ENCODE measurements at places on chromosomes 5 and 9.

DNA sequence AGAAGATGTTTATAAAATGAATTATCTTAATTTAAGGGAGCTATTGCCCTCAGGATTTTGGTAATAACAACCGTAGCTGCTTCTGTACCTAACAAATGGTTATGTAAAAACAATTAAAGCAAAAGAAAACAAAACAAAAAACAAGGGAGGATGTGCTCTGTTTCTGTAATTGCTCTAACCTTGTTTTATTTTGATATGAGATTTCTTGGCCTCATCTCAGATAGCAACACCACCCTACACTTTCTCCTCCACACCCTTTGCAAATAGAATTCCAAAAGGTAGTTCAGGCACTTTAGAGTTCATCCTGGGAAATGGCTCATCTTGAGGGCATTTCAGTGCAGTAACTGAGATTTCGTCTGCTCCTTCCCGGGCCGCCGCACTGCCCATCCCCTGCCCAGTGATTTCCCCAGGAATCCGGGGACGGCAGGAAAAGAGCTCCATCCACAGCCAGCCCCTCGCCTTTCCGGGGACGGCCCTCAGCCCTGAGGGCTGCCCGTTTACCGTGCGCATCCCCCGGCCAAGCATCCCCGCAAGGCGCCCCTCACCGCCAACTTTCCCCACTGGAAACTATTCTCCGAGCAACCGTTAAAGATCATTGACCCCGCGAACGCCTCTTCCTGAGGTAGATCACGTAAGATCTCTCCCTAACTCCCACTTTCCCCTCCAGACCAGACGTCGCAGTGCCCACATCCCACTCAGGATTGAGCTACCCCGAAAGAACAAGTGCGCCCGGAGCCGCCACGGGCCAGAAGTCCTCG lies 1.2 kb downstream of the FNBP1 start:
- peak overlapping the region; percentile 75 for H3K4me3 ChIP-seq
- peaks cover 6% of the 10 kb centered on the region for H3K4me1 ChIP-seq
- DNase-seq = peak; percentile 52
- H3K27me3 ChIP-seq = peaks cover 14% of the 10 kb centered on the region
- no peaks in the 10 kb centered on the region for H3K36me3 ChIP-seq

GRCh38 chr9:98158071-98158831 lies 34.2 kb downstream of the CORO2A start:
- H3K27ac ChIP-seq = no peak overlapping the region
- H3K4me1 ChIP-seq = no peaks in the 10 kb centered on the region
- no peak for DNase-seq
- H3K27me3 ChIP-seq = no peaks in the 10 kb centered on the region

DNA sequence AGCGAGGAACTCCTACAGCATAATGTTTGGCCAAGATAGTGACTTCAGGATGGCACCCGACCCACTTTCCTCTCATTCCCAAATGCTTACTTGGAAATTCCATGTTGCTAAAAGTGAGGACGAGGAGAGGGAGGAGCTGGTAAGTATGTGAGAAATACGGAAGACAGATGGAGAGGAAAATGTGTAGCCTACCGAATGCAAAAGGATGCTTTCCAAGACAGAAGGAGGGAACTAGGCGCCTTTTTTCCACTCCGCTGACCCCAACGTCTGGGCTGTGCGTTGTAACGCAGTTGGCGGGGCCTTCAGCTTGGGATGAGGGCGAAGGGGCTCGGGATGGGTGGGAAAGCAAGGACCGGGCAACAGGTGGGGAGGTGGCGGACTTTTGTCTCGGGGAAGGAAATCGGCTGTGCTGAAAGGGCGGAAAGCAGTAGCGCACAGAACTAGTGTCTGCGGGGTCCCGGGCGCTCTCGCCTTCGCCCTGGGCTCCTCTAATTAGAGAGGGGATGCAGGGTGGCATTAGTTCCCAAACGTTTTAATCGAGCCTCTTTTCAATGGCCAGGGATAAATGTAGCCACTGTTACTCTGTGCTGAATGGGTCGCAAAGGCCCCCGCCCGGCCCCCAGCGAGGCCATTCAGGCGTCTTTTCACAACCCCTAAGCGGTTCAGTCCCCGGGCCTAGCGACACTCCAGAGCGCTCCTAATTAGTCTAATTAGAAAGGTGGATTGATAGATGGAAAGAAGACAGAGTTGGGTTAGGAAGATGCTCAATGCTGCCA lies 12.6 kb downstream of the FOXD1 start:
- H3K36me3 ChIP-seq = no peaks in the 10 kb centered on the region
- no peak overlapping the region for H3K27ac ChIP-seq
- H3K4me3 ChIP-seq = peak overlapping the region; percentile 43
- peaks cover 28% of the 10 kb centered on the region for H3K4me1 ChIP-seq

DNA sequence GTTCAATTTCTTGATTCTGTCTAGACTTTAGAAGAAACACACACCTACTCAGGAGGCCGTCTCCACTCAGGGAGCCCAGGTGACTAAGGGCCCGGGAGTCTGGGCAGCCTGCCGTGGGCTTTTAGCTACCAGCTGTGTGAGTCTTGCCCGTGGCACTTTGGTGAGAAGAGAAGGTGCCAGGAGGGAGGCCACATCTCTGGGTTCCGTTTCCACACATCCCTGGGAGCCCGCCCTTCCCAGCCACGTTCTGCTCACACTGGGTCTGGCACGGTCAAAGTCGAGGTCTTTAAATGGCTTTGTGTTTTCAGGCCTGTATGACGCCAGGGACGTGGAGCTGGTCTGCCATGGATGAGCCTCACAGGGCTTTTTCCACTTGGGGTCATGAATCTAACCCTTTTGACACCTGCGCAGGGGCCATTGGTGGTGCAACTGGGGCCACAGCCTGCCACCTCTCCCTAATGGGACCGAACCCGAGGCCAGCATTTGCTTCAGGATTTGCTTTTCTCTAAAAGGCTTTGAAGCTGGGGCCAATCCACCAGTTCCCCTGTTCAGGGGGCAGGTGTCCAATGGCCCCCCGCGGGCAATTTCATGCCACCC lies 17.2 kb upstream of the FCN2 start:
- no peaks in the 10 kb centered on the region for H3K27me3 ChIP-seq
- no peak overlapping the region for H3K27ac ChIP-seq
- no peak for DNase-seq
- H3K4me1 ChIP-seq = no peaks in the 10 kb centered on the region
- H3K36me3 ChIP-seq = no peaks in the 10 kb centered on the region
- H3K4me3 ChIP-seq = no peak overlapping the region

DNA sequence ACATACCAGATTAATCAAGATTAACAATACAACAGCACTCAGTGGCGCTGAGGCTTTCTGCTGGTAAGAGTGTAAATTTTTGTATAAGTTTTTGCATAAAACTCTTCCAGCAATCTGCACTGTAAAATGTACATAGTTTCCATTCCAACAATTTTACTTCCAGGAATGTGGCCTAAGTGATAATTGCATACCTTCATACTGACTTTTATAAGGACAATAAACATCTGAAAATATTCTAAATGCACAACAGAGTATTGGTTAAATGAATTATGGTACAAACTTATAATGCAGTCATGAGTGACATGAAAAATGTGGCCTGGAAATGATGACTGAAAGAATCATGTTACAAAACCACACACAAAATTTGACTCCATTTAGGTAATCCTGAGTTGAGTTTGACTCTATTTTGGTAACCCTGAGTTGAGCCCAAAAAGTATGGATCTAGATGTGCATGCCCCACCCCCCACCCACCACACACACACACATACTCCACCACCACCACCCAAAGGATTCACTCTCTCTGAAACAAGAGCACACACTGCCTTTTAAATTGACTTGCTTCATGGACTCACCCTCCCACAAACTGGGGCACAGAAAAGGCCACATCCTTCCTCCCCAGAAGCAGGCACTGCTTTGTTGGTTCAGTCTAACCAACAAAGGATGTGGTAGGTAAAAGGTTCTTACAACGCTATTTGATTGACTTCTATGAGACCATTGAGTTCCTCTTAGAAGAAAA lies 137.6 kb downstream of the SUSD1 start:
- no peaks in the 10 kb centered on the region for H3K27me3 ChIP-seq
- H3K36me3 ChIP-seq = no peaks in the 10 kb centered on the region
- DNase-seq = peak; percentile 58
- H3K4me3 ChIP-seq = no peak overlapping the region

DNA sequence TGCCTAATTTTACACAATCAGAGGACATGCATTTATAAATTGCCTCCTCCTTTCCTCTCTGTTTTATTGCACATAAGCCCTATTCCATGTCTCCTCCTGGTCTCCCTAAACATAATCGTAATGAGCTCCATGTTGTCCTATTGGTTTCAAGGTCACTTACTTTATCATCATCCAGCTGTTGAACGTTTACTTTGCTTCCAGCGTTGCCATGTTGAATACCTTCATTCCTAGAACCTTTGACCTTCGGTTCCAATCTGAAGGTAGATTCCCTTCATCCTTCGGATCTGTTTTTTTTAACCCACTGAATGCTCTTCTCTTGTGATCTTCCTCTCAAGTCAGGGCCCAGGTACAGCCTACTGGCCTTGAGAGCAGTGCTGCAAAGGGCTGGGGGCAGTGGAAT lies 84.3 kb downstream of the PJA2 start:
- no peak overlapping the region for H3K27ac ChIP-seq
- no peaks in the 10 kb centered on the region for H3K36me3 ChIP-seq
- no peak for DNase-seq

Data from neural progenitor cell (in vitro differentiated cells).